Fibroblast of skin of back (primary cell): ENCODE measurements at places on chromosomes 5 and 9.

GRCh38 chr9:27540502-27540901 lies 10.9 kb upstream of the MOB3B start:
- DNase-seq, result no peak

DNA sequence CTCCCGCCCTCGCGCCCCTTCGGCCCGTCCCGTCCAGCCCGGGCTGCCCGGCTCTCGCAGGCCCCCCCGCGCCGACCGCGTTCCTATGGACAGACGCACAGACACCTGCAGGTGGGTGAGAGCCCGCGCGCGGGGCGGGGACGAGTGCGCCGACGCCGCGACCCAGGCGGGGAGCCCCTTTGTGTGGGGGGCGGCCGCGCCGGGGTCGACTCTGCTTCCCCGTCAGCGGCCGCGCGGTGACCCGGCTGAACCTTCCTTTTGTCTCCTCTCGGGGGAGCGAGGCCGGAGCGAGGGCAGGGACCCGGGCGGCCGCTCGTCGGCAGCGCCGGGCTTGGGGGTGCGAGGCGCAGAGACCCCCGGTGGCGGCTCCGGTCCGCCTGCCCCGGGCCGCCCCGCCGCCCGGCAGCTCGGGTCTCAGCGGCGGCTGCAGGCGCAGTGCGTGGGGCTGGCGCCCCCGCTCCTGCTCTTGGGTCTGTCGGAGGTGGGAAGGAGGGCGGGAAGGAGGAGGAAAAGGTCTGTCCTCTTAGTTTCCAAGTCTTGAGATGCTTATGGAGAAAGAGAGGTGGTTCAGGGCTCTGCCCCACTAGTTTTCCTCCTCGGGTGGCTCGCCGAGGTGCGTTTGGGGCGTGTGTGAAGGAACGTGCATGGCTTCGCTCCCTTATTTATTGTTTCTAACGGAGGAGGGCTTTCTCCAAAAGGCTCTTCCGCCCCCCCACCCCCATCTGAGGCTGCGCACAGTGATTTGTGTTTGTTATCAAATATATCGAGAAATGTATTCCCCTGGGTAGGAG lies 576 bp downstream of the KIAA1958 start:
- DNase-seq, result peak; percentile 45

GRCh38 chr5:139443831-139444453 lies 4.6 kb upstream of the DNAJC18 start:
- DNase-seq, result peak; percentile 90

DNA sequence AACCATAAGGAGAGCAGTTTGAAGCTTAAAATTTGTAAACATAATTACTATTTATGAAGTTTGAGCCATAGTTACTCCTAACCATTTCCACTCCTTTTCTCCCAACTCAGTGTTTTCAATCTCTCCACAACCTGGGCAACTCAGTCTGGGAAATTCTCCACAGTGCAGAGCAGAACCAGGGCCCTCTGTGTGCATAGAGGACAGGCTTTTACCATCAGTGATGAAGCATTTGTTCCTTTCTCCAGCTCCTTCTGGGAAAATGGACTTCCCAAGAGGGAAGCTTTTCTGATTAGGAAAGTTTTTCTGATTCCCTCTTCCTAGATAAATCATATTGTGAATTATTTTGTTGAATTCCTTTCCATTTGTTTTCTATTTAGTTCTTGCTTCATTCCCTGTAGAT lies 132.3 kb upstream of the MPDZ start:
- DNase-seq, result no peak

- no peak for DNase-seq
These were observed 28.4 kb upstream of the IRX4 start for GRCh38 chr5:1910861-1911772.

- no peak for DNase-seq
These were observed 1.4 kb downstream of the GALNT12 start for GRCh38 chr9:98808875-98809274.

GRCh38 chr9:103025796-103026195 lies 30.7 kb downstream of the CYLC2 start:
- DNase-seq, result no peak

DNA sequence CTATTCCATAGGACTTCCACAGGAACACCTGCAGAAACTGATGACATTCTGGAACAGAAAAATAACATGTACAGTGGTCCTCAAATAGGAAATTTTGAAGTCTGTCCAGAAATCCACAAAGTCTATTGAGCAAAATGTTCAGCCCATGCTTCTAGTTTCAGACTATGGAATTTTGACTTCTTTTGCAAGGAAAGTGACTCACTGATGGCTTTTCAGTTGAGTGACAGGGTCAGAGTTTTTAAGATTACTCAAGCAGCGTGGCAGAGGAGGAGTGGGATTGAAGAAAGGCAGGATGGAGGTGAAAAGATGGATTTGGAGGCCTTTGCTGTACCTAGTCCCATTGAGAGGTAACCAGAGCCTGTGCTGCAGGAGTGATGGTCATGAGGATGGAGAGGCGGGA lies 151.5 kb downstream of the GOLPH3 start:
- DNase-seq, result no peak

GRCh38 chr9:6829027-6829426 lies 71.3 kb downstream of the KDM4C start:
- DNase-seq, result peak; percentile 8

- no peak for DNase-seq
These were observed 6.6 kb upstream of the TMEFF1 start for GRCh38 chr9:100466171-100466828.

GRCh38 chr9:124493794-124494479 lies 13.3 kb downstream of the NR5A1 start:
- no peak for DNase-seq

DNA sequence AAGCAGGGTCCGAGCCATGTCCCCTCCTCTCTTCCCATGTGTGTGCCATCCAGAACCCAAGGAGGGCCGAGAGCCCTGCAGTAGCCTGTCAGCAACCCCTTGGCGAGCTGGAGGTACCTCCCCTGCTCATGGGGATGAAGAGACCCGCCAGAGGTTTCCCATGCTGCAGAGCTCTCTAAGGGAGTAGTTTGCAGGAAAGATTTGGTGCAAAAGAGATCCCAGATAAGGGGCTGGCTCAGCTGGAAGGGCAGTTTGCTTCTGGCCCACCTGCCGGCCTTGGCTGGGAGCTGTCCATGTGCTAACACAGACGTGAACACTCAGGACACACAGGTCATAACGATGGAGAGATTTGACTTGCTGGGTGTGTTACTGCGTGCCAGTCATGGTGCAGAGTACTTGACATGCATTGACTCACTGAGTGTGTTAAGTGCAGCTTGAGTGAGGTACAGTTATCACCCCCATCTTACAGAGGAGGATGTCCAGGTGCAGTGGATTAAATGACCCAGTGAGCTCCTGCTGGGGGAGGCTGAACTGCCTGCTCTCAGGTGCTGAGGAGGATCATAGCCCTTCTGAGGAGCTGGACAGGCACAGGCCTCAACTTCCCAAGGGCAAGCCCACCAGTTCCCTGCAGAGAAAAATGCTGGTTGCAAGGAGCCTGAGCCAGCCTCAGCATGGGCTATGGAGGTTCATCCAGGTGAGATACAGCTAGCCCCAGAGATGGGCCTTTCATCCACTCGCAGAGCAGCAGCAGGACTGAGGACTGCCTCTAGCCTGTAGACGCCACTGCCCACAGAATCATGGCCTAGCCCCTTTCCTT lies 6.3 kb upstream of the SLC25A48 start:
- no peak for DNase-seq

GRCh38 chr5:16799796-16800195 lies 136.3 kb downstream of the MYO10 start:
- no peak for DNase-seq

- DNase-seq, result peak; percentile 7
These were observed 3.6 kb upstream of the TMEM38B start for GRCh38 chr9:105690742-105691141.

GRCh38 chr9:97388721-97389238 lies 23.1 kb upstream of the TDRD7 start:
- DNase-seq, result no peak

GRCh38 chr9:15121630-15122029 lies 185.4 kb downstream of the TTC39B start:
- no peak for DNase-seq

GRCh38 chr9:8456344-8456743 lies 656.8 kb upstream of the DMAC1 start:
- DNase-seq, result peak; percentile 21

GRCh38 chr5:141186897-141187512 lies at the start of gene PCDHB9:
PCDHB9 (plus strand) TSS chr5:141187161; CDS start chr5:141187319, 158 bp downstream.
- peak; percentile 7 for DNase-seq

- peak; percentile 70 for DNase-seq
These were observed 3.1 kb upstream of the RGMB start for GRCh38 chr5:98770209-98770910.

GRCh38 chr5:167797933-167798332 lies 493.5 kb upstream of the WWC1 start:
- no peak for DNase-seq

DNA sequence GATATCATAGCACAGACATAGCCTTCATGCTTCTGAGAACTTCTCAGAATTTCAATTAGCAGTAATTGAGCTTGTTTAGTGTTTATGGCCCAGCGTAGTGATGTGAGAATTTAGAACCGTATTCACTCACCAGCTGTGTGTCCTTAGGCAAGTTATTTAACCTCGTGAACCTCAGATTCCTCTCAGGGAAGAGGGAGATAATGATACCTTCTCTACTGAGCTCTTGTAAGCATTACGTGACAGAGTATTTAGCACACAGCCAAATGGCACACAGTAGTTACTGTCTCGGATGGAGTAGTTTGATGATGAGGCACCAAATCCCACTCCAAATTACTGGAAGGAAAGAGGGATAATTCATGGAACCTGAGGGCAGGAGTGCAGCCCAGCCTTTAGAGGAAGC lies 429.3 kb downstream of the CCDC171 start:
- no peak for DNase-seq

GRCh38 chr5:150356575-150357294 lies 762 bp upstream of the TCOF1 start:
- no peak for DNase-seq

DNA sequence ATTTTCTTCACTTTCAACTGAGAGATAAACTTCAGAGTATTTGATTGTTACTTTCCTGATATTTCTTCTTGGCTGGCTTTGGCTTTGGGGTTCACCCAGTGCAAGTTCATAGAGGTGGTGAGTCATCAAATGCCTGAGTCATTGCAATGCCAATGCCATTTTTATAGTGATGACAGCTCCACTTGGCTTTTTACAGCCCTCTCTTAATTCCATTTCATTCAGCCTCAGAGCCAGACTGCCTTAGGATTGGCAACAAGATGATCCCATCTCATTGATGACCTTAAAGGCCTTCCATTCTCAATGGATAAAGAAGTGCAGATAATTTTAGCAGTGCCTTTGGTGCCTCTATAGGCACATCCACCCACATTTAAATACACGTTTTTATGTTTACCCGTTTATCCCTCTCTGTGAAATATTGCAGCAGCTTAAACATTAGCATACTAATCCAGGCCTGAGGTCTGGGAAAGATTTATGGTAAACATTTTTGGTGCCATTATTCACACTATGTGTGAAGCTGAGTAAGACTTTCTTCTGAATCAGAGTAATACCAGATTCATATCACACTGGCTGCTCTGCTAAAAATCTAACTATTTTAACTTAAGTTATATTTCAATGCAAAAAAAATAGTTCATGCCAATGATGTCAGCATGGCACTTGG lies 88.9 kb upstream of the TYRP1 start:
- peak; percentile 52 for DNase-seq

- no peak for DNase-seq
These were observed 105.7 kb downstream of the SPOCK1 start for GRCh38 chr5:137393196-137393993.
